Anterior cingulate cortex (tissue), 58 donors: ENCODE measurements at places on chromosomes 4 and X.

GRCh38 chrX:41314881-41315280 is 19.1 kb upstream of the DDX3X start:
- DNase-seq = no peak

DNA sequence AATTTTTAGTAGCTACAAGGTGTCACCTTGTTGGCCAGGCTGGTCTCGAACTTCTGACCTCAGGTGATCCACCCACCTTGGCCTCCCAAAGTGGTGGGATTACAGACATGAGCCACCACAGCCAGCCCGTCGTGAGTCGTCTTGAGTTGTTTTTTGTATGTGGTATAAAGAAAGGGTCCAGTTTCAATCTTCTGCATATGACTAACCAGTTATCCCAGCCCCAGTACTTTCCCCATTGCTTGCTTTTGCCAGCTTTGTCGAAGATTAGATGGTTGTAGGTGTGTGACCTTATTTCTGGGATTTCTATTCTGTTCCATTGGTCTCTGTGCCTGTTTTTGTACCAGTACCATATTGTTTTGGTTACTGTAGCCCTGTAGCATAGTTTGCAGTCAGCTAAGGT is 105.9 kb downstream of the OR13H1 start:
- DNase-seq = no peak

- no peak for DNase-seq
Measured at GRCh38 chr4:14879683-14880082, 122.6 kb upstream of the CPEB2 start.

DNA sequence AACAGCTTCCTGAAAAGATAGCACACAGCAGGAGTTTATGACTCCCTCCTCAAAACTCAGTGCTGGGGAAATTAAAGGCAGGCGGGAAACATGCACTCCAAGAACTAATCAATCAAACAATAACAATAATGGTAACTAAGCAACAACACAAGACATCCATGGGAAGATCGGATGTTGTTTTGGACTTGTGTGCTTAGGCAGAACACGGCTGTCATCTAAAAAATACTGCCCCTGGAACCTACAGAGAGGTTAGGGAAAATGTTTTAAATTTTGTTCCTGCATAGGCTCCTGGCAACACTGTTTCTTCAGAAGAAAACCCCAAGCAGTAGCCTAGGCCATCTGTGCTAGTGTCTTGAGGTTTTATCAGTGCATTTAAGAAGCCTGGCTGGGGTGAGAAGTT is 1378.2 kb downstream of the STIM2 start:
- no peak for DNase-seq

GRCh38 chr4:120683897-120684540 is 238.5 kb downstream of the PRDM5 start:
- DNase-seq = no peak

- DNase-seq = no peak
Measured at GRCh38 chr4:26885912-26886274, 25.3 kb downstream of the STIM2 start.

- no peak for DNase-seq
Measured at GRCh38 chrX:80246271-80246670, 174.0 kb upstream of the TENT5D start.

DNA sequence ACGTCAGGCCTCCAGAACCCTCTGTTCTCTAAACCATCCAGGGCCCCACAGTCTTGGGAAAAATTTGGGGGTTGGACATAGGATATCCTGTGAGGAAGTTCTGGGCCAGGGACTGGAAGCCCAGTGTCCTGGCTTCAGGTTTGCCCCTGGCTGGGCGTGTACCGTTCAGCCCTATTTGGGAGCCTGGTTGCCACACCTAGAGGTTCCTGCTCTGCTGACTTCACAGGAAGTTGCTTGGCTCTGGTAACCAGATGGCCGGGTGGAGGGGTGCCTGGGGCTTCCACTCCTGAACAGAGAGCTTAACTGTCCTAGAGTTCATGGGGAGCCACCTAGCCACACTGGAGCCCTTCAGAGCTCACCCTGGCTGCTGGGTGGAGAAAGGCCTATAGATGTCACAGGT is 1.1 kb downstream of the TAFAZZIN start:
- DNase-seq = no peak

DNA sequence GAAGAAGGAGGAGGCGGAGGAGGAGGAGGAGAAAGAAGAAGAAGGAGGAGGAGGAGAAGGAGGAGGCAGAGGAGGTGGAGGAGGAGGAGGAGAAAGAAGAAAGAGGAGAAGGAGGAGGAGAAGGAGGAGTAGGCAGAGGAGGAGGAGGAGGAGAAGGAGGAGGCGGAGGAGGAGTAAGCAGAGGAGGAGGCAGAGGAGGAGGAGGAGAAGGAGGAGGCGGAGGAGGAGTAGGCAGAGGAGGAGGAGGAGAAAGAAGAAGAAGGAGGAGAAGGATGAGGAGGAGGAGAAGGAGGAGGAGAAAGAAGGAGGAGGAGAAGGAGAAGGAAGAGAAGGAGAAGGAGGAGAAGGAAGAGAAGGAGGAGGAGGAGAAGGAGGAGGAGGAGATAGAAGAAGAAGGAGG is 19.9 kb downstream of the MRFAP1 start:
- no peak for DNase-seq

DNA sequence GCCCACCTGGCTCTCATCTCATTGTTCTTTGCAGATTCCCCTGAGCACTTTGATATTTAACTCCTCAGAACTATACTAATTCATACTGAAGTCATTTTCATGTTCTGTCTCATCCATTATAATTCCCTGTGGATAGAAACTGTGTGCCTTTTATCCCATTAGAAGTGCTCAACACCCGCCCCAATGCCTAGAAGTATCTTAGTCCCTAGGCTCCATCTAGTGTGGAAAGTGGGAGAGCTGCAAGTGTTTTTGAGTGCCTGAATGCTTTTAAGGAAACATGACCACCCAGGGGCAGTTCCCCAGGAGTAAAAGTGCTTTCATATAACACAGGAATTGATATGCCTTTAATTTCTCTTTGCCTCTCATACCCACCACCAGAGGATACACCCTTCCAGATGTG is 117.0 kb downstream of the CHRDL1 start:
- DNase-seq = no peak

DNA sequence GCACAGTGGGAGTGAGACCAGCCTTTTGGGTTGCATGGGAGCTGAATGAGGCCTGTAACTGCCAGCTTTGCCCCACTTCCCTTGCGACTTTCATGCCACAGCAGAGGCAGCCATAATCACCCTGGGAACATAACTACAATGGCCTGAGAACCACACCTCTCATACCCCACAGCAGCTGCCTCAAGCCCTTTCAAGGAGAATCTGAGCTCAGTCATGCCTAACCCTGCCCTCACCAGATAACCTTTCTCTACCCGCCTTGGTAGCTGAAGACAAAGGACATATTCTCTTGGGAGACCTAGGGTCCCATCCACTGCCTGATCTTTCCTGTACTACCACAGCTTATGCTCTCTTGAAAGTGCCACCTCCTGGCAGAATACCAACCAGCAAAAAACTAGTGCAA is 599.9 kb upstream of the IGFBP7 start:
- no peak for DNase-seq

- no peak for DNase-seq
Measured at GRCh38 chrX:133444196-133444595, 28.9 kb upstream of the GPC4 start.

- no peak for DNase-seq
Measured at GRCh38 chrX:111244235-111244750, 26.0 kb downstream of the CAPN6 start.

GRCh38 chr4:147724468-147725201 is 7.3 kb upstream of the ARHGAP10 start:
- DNase-seq = no peak

DNA sequence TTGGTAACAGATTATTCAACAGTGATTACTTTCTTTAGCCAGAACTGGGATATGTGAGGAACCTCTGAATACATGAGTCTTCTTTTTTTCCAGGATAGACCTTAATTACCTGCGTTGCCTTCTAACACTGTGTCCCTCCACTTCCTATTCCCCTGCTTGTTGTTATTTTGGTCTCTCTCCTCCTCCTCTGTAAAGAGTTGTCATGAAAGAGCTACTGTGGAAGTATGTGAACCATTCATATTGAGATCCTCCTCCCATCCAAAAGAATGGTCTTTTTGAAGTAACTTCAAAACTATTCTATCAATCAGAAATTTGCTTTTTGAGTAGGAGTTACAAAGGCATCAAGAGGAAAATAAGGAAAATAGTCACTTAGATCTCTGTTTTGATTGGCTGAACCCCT is 420.0 kb upstream of the TENM3 start:
- DNase-seq = no peak

- DNase-seq = no peak
Measured at GRCh38 chrX:130330146-130330545, 9.6 kb upstream of the SLC25A14 start.

DNA sequence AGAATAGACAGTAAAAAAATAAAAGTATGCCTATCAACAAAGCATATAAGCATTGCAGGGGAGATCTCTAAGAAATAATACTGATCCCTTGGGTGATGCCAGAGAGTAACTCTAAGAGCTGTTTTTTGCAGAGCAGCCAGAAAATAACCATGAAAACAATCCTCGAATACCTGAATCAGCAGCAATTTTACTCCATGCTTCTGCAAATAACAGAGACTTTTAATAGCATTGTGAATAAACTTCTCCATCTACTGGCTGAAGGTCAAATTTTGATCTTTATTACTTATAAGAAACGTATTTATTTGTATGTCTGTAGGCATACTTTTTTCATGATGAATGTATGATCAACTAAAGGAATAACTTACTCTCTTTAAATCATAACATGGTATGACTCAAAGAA is 334.5 kb downstream of the GALNTL6 start:
- DNase-seq = no peak

DNA sequence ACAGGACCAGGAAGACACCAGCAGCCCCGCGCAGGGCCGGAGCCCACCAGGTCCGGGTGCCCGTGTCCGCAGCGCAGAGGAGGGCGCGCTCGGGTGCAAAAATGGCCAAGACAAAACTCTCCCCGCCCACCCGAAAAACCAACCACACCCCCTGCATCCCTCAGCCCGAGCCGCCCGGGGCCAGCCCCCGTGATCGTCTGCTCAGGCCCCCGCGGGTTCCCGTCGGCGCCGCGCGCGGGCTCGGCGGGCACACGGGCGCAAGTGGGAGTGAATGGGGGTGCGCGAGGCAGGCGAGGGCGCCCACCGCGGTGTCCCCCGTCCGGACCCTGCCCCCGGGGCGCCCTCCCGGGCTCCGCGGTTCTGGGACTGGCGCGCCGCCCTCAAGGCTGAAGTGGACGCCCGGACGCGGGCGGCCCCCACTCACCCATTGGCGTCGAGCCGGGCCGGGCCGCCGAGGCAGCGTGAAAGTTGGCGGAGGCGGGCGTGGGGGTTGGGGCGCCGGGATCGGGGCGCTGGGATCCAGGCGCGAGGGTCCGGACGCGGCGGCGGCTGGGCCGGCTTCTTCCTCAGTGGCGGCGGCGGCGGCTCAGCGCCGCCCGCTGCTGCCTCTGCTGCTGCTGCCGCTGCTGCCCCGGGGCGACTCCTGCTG is 393 bp downstream of the SH3KBP1 start:
- DNase-seq = no peak

GRCh38 chr4:54731552-54731951 is 73.8 kb downstream of the KIT start:
- DNase-seq = no peak

DNA sequence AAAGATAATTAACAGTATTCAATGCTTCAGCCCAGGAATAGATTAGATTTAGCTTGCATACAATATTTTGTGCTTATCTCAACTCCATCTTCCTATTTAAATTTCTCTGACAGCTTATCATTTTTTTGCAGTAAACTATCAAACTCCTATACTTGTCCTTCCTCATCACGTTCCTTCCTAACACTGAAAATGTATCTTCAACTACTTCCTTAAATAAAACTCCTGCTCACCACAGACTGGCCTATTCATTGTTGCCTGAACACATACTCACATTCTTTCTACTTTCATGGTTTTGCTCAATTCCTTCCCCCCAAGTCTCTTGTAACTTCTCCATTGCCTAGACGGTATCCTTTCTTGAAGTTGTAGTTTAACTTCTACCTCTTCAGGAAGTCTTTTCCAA is 28.5 kb upstream of the PTPN13 start:
- no peak for DNase-seq

- no peak for DNase-seq
Measured at GRCh38 chr4:19694812-19695211, 556.9 kb upstream of the SLIT2 start.

- no peak for DNase-seq
Measured at GRCh38 chr4:121255986-121256750, 92.0 kb upstream of the TNIP3 start.

DNA sequence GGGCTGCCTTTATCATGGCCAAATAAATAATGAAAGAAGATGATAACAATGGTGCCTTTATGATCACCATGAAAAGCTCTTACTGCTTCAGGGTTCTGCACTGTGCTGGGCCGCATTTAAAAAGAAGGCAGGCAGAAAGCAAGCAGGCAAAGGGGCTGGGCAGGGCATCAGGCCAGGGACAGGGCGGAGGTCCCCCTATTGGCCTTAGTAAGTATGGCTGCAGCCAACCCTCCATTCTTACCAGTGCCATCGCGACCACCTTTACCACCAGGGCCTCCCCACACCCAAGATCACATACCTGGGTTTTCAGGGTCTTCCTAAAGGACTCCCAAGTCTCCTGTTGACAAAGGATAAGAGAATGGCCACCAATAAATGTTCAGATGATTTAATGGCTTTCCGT is 38.9 kb downstream of the CNGA2 start:
- no peak for DNase-seq

DNA sequence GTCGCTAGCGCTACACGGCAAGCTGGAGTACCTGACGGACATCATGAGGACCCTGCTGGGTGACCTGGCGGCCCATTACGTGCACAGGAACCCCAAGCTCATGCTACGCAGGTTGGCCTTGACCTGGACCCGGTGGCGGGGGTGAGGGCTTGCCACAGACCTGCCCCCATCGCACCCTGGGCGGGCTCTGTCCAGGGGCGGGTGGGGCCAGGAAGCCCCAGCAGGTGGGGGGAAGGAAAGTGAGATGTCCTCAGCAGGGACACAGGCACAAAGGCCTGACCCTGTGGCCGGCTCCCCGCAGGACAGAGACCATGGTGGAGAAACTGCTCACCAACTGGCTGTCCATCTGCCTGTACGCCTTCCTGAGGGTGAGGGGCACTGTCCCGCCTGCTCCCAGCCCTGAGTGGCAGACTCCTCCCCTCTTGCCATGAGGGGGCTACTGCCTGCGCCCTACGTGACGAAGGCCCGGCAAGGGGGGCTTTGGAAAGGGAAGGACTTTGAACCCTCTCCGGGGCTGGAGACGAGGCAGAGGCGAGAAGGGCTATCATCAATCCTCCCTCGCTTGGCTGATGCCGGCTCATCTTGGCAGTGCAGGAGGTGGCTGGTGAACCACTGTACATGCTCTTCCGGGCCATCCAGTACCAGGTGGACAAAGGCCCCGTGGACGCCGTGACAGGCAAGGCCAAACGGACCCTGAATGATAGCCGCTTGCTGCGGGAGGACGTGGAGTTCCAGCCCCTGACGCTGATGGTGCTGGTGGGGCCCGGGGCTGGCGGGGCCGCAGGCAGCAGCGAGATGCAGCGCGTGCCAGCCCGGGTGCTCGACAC is 5.3 kb upstream of the SRPK3 start:
- DNase-seq = no peak

GRCh38 chr4:113955411-113955810 is 24.0 kb downstream of the ARSJ start:
- DNase-seq = no peak
